Stimulated activated CD8-positive, alpha-beta memory T cell treated with anti-CD3 and anti-CD28 coated beads, Interleukin-12 subunit alpha, Interleukin-12 subunit beta, amount 100 ng/mL, for 1 hour (primary cell): ENCODE measurements at places on chromosomes 11 and 22.

DNA sequence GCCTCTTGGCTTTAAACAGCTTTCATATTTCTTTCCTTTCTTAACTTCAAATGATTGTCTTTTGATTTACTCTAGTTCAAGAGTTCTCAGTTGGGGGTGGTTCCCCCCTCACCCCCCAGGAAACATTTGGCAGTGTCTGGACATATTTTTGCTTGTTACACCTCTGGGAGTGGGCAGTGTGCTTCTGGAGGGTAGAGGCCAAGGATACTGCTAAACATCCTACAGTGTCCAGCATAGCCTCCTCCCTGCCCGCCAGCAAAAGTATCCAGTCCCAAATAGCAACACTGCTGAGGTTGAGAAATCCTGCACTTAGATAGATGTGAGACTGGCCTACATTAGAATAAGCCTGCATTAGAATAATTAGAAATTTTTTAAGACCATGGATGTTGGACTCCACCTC lies 3.2 kb downstream of the PPP6R3 start:
- no peak for DNase-seq

DNA sequence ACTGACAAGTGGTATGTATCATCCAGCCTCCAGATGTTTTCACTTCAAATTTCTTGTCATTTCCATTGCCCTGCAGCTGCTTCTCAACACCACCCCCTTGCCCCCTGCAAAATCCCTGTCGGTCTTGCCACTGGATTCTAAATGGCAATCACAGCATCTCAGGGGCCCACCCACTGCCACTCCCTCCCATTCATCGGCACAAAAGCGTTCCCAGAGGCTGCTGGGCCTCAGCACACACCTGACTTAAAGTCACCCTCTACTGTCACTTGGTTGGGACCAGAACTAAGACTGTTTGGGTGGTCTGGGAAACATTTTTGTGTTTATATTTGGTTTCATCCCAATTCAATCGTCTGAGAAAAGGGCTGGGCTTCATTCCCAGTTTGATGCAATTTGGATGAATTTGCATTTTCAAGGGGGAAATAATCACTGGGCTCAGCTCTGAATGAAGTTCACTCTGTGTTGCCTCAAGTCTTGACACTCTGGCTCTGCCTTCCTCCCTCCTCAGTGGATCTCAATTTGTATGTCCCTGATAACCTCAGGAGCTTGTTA lies 27.1 kb downstream of the SYT13 start:
- no peak for DNase-seq

GRCh38 chr11:70103256-70103975 lies 25.3 kb downstream of the ANO1 start:
- no peak for DNase-seq

DNA sequence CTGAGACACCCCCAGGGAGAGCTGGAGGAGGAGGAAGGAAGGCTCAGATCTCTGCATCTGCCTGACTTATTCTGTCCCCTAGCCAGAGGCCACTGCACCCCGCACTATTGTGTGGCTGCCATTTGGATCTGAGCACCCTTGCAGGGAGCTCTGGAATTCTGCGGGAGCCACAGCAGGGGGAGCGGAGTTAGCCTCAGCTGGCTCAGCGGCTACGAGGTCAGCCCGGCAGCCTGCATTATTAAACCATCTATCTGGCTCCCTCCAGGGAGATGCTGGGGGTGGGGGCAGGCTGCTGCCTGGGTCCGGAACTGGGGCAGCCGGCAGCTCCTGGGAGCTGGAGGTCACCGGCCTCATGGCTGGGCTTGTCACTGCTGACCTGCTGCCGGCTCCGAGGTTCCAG lies 6.5 kb upstream of the ELFN2 start:
- no peak for DNase-seq

DNA sequence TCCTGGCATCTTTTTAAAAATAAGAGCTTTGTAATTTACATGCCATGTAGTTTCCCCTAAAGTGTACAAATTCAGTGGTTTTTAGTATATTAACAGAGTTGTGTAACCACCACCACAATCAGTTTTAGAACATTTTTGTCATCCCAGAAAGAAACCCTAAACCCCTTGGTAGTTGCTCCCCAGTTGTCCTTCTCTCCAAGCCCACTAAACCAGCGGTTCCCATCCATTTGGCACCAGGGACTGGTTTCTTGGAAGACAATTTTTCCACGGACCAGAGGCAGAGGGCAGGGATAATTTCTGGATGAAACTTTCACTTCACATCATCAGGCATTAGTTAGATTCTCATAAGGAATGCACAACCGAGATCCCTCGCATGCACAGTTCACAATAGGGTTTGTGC lies 22.6 kb downstream of the CABIN1 start:
- DNase-seq, result no peak

DNA sequence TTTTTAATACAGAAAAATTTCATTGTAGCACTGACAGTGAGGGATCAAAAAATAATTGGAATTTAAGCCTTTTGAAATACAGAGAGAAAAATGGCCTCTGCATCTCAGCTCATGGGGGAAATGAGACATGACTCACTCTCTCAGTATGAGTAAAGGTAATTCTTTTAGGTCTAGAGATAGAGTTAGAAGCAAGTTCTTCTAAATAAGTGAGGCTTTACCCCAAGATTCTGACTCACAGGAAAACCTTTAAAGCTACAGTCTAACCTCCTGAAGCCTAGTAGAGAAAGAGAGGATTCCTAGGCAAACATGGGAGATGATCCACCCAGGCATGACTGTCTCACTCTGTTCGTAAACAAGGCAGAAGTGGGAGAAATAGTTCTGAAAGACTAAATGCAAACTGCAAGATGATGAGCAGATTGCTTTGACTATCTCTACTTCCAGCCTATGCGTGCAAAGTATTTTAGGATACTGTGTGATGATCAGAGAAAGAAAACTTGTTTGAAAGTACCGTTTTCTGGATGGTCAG lies 1003.3 kb upstream of the CCDC90B start:
- DNase-seq, result no peak

DNA sequence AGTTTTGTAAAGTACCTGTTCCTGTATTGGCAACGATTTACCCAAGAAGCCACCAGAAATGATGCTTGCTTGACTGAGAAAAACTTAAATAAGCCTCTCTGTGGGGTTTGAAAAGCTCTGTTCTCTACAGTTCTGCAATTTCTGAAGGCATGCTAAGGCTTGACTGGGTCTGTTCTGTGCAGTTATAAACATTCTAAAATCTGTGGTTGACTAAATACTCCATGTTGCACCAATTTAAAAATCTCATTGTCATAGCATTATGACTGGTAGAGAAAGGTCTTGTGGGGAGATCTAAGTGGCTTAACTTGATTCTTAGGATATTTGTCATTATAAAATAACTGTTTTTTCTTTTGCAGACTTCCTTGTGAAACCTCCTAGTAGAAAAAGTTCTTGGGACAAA lies 73.7 kb downstream of the MTMR3 start:
- DNase-seq, result no peak

DNA sequence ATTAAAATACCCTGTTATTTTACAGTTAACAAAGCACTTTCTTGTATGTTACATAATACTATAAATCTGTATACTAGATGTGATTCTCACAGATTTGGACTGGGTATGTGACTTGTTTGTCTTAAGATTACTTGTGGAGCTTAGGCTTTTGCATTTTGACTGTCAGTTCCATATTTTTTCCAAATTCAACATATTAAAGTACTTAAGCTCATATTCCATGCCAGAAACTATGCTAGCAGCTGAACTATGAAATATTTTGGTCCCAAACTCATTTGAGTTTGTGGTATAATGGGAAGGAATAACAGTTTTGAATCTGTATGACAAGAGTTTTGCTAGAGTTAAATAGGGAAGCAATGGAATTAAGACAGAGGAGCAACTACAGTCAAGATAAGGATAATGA lies 841.4 kb downstream of the JRKL start:
- no peak for DNase-seq

GRCh38 chr22:33000342-33001280 lies 57.6 kb downstream of the SYN3 start:
- DNase-seq, result peak; percentile 0

GRCh38 chr22:49853981-49854831 lies 562 bp downstream of the ZBED4 start:
- no peak for DNase-seq

DNA sequence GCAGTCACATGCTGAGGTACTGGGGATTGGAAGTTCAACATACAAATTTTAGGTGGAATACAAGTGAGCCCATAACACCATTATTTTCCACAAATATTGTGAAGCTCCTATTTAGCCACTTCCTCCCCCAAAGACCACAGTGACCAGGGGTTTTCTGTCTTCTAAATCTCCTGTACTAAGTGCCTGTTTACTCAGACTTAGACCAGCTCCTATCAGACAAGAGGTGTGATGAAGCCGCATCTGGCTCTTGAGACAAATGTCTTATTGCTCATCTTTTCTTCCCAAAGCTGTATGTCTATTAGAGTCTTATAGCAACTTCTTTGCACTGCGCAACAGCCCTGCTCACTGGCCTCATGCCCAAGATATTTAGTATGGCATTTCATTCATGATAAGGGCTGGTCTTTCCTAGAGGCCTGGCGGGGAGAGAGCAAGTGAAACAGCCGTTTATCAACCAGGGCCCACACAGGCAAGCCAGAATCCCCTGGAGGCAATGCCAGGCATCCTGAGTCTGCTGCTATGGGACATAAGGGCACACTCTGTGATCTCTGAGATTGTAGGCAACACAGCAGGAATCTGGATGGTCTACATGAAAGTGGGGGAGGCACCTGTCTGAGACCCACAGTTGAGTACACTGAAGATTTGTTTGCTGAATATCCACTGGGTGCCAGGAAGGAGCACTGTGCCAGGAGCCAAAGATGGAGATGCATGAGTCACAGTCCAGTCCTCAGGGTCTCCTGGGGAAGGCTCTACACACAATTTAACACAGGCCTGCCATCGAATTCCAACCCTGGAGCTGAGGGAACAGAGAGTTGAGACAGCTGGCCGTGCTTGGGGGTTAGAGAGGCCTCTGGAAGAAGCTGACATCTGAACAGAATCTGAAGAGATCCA lies 78.5 kb upstream of the NCAM1 start:
- no peak for DNase-seq

DNA sequence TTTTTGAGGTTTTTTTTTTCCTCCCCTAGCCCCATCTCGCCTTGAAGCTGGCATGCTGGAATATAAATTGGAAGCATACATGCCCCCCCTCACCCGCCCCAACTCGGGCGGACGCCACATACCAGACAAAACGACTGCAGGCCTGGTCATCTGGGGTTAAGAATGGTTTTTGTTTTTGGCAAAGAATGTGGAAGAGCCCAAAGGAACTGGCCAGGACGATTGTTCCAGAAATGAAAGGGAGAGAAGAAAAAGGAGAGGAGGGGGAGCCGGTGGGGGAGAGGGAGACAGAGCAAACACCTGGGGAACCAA lies 25.0 kb downstream of the MN1 start:
- no peak for DNase-seq

DNA sequence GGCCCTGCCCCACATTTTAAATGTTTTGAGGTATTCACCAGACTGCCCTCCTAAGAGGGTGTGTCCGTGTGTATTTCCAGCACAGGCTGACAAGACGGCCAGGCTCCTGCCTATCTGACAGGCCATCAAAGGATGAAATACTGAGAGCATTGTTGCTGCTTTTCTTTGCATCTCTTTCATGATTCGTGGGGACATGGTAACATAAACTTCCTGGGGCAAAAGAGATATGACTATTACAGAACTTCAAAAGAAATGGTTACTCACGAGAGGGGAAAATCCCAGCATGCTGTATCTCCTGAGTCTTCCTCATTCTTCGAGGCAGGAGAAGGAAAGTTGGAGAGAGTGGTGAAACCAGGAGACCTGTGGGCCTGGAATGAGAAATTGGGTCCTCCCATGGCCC lies 10.3 kb upstream of the BIK start:
- no peak for DNase-seq

DNA sequence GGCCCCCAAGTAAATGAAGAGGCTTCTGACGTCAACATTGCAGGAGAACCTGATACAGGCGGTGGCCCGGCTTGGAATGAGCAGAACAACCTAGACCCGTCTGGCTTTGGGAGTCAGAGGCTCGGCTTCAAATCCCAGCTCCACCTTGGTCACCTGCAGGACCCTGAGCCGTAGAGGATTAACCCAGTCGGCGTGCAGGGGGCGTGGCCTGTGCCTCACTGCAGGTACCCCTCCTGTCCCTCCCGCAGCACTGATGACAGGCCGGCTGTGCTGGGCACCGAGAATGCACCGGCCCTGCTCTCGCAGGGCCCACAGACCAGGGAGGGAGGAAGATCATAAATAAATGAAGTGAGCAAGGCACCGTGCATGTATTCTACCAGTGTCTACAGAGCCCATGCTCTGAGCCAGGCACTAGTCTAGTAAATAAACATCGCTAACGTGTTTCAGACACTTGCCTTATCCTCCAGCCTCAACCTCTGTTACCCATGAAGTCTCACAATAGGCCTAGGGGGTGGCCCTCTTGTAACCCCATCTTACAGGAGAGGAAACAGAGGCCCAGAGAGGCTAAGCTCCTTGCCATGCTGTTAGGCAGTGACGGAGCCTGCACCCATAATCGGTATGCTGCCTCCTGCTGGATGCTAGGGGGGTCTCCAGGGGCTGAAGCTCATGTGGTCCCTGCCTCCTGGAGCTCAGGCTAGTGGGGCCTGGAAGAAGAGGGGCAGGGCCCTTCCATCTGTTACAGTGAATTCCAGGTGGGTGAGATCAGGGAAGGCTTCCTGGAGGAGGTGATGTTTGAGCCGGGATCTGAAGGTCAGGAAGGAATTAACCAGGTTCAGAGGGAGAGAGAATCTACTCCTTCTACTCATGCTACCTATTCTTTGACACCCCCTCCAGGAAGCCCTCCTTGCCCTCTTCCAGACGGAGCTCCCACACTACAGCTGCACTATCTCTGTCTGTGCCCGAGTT lies 53.4 kb downstream of the RTL6 start:
- DNase-seq, result no peak

DNA sequence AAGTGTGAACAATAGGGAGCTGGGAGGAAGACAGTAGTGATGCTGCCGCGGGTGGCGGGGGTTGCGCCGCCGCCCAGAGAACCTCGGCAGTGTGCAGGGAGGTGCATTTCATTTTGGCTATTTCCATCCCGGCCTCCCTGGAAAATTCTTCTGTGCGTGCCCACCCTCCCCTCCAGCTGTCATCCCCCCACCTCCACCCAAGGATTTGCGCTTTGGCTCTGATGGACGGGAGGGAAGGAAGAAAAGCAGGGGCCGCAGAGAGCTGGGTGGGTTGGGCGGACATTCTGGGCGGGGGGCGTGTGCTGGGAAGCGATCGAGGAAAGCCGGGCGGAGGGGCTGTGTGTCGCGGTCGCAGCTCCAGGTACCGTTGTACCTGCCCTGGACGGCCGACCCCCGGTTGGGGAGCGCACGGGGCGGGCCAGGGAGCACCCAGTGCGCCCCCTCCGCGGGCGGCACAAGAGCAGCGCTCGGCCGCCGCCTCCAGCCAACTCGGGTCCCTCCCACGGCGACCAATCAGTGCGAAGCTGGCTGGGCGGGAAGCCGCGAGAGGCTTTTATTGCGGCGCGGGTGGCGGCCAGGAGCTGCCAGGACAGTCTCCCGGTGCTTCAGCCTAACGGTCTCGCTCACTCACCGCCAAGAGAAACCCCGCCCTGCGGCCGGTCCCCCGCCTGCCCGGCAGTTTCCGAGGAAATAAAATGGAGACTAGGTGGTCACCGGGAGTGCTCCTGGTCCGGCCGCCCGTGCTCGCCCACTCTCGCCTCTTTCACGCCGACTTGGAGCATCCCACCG lies 1.6 kb downstream of the NCAM1 start:
- DNase-seq, result no peak

- DNase-seq, result no peak
Observed at GRCh38 chr22:23065069-23065451, 5.3 kb upstream of the GNAZ start.

- no peak for DNase-seq
Observed at GRCh38 chr11:22432291-22433093, 94.3 kb downstream of the SLC17A6 start.
